ENCODE measurements at places on chromosomes 6 and 20.

- no peak for DNase-seq
Measured at GRCh38 chr6:92634561-92634960, 784.8 kb downstream of the EPHA7 start.

DNA sequence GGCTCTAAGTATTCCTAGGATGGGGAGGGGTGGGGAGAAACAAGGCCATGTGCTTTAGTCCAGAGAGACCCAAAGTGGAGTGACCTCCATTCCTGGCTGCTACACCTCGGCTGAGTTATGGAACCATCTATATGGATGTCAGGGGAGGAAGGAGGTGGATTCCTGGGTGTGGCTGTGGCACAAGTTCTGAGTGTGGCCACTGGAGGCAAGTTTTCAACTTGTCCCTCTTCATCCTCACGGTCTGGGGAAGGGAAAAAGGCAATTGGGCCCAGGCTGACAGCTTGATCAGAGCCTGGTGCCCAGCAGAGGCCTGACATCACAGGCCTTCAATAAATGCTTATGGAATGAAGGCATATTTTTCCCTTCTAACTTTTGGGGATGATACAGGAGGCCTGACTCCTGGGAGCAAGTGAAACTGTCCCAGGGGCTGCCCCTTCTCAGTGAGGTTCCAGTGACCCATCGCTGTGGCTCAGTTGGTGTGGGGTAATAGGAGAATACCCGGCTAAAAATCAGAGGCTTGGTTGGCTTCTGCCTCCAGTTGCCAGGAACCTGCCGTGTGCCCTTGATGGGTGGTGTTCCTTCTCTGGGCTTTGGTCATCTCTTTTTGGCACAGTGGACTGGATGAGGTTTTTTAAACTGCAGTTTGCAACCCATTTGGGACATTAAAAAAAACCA lies 1.8 kb upstream of the ITPR3 start:
- DNase-seq = no peak

DNA sequence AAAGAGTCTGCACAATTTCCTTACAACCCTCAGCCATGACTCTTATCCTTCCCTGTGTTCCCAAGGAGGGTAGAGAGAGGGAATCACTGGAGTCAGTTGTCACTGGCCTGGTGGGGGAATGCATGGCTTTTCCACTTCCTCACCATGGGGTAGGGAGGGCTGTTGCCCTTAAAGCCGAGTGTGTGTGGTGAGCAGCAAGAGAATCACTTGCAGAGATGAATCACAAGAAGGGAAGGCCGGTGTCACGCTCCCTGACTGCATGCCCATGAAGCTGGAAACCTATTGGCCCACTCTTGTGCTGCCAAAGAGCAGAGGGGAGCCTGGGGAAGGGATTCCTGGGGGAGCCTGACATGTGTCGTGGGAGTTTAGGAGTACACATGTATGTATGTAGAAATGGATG lies 18.1 kb upstream of the BMP6 start:
- no peak for DNase-seq

GRCh38 chr6:151005164-151005563 lies 139.7 kb downstream of the MTHFD1L start:
- DNase-seq = no peak

DNA sequence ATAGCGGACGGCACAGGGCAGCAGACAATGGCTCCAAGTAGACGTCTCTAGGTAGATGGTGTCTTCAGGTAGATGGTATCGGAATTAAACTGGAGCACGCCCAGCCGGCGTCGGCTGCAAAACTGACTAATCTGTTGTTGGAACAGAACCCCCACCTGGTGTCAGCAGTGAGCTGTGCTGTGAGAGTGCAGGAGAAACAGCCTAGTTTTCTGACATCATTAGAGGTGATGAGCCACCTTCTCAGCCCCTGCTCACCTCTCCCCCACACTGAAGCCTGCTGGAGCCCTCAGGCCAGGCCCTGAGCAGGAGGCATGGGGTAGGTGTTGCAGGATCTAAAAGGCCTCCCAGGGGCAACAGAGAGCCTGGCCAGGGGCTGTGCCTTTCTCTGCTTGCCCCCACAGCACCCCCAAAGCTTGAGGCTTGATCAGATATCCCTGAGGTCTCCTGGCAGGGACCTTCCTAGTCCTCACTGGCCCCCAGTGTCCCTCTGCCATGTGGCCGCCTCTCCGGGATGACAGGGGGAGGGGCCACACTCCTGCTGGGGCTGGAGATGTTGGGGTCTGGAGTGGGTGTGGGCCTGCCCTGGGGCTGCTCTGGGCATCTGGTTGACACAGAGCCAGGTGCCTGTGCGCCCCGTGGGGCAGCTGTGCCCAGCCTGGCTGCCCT lies 6.9 kb upstream of the HELZ2 start:
- DNase-seq = no peak

- DNase-seq = no peak
Measured at GRCh38 chr6:168929871-168930450, 323.7 kb downstream of the THBS2 start.

- no peak for DNase-seq
Measured at GRCh38 chr6:45728674-45729073, 287.0 kb downstream of the CLIC5 start.

- DNase-seq = no peak
Measured at GRCh38 chr6:28816909-28817807, 106.6 kb downstream of the TRIM27 start.

- no peak for DNase-seq
Measured at GRCh38 chr20:19026121-19026878, 186.1 kb upstream of the SLC24A3 start.

GRCh38 chr6:53868626-53869025 lies 73.8 kb downstream of the LRRC1 start:
- peak; percentile 6 for DNase-seq

GRCh38 chr6:31702405-31702818 lies 712 bp downstream of the ABHD16A start:
- DNase-seq = no peak

- DNase-seq = no peak
Measured at GRCh38 chr20:17875106-17875980, 93.3 kb downstream of the SNX5 start.

DNA sequence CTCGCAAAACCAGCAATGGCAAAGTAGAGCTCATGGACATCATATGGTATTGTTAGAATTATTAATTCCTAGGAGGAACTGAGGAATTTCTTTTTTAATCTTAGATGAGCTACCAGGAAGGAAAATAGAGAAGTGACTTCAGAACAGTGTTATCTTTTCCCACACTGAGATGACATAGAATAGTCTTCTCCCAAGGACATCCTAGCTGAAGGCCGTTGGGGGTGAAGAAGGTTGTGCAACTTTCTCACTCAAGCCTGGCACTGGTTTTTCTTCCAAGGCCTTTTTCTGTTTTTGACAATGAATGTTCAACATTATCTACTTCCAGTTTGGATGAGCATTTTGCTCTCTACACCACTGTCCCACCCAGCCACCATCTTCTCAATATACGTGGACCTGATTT lies 35.8 kb upstream of the MAS1 start:
- DNase-seq = no peak

- DNase-seq = no peak
Measured at GRCh38 chr6:81987293-81987692, 234.8 kb upstream of the TENT5A start.

- no peak for DNase-seq
Measured at GRCh38 chr6:1600764-1601157, 9.0 kb upstream of the FOXC1 start.

DNA sequence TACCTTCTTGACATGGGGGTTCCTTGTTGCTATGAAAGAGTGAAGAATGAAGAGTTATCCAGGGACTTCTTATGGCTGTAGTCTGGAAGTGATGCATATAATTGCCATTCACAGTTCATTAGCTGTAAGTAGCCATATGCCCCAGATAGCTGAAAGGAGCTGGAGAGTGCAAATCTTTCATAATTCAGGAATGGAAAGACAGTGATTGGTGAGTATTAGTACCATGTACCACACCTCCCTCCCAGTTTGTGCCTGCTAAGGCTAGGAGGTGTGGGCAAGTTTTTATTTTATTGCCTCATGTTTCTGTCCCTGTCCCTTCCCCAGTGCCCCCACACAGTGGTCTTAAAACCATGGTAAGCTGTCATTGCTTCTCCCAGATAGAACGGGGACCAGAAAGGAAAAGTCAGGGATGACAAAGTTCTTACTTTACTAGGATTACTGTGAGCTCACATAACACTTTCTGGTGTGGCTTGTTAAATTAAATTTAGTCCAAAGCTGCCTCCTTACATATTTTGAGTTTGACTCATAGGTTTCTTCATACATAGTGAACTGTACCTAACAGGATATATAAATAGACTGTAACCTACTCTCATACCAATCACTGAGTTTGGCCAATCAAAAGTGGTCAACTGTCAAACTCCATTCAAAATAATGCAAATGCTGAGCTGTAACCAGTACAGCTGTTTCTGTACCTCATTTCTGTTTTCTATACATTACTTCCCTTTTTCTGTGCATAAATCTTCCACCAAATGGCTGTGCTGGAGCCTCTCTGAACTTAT lies 119.4 kb downstream of the RFPL4B start:
- DNase-seq = no peak

GRCh38 chr20:53838311-53838868 lies 232.0 kb downstream of the BCAS1 start:
- no peak for DNase-seq

GRCh38 chr6:41716516-41717391 lies 18.7 kb downstream of the TFEB start:
- no peak for DNase-seq

- DNase-seq = no peak
Measured at GRCh38 chr20:38000293-38000692, 33.0 kb downstream of the TTI1 start.
